A172 (cell line): ENCODE measurements at places on chromosomes 7 and 10.

- no peak for DNase-seq
Measured at GRCh38 chr7:36357054-36357453, 32.6 kb upstream of the ANLN start.

GRCh38 chr10:53325066-53325465, 552.5 kb upstream of the MBL2 start:
- DNase-seq, result no peak

GRCh38 chr7:2014391-2015241, 218.1 kb downstream of the MAD1L1 start:
- no peak for DNase-seq

DNA sequence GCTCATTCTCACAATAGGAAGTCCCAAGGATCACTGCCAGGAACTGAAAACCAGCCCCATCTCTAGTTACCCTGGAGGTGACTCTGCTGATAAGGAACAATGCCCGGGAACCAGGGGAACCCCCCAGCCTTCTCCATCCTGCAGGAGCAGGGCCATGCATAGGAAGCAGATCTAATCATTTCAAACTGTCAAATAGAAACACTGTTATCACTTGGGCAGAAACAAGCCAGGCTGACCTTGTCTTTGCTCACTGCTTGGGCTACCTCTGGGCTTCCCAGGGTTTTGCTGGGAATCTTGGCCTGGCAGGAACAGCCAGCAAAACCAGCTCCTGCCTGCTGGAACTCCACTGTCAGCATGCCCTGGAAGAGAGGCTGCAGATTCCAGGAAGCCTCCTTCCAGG, 114.1 kb downstream of the RNF216 start:
- DNase-seq, result peak; percentile 77

- no peak for DNase-seq
Measured at GRCh38 chr10:22536620-22537019, 177.8 kb downstream of the PIP4K2A start.

GRCh38 chr10:79293841-79294581, 53.3 kb upstream of the PPIF start:
- peak; percentile 74 for DNase-seq

DNA sequence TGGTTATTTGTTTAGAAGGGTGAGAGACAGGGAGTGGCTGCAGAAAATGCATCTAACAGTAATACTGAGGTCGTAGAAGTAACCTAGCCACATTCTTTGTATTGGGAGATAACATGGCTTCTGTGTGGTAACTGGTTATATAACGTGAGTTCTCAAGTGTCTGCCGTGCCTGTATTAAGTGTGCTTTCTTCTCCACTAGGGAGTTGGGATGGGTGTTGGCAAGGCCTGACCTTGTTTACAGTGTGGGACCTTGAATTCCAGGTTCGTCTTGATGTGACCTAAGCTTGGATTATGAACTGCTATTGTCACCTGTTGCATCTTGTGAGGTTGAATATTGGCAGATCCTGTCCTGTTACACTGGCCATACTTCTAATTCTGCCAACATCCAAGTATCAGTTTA, 145.3 kb upstream of the NAMPT start:
- no peak for DNase-seq

DNA sequence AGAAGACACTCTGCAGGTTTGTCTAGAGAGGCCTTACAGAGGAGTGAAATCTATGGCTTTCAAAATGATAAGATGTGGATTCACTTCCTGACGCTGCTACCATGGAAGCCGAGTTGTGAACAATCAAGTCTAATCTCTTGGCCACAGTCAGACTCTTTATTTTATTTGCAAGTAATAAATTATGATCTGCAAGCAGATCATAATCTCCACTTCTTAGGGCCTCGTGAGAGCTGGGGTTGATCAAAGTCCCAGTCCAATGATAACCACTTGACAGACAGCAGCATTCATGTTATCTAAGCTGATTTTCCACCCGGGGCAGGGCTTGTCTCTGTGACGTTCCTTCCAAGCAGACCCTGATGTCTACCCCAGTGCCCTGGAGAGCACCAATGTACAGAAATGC, 776.4 kb upstream of the AUTS2 start:
- no peak for DNase-seq

GRCh38 chr7:87565877-87566276, 34.8 kb downstream of the ABCB1 start:
- no peak for DNase-seq
